ENCODE measurements at places on chromosomes 4 and X.

GRCh38 chr4:115973768-115974167, 860.3 kb upstream of the NDST4 start:
- DNase-seq: no peak

DNA sequence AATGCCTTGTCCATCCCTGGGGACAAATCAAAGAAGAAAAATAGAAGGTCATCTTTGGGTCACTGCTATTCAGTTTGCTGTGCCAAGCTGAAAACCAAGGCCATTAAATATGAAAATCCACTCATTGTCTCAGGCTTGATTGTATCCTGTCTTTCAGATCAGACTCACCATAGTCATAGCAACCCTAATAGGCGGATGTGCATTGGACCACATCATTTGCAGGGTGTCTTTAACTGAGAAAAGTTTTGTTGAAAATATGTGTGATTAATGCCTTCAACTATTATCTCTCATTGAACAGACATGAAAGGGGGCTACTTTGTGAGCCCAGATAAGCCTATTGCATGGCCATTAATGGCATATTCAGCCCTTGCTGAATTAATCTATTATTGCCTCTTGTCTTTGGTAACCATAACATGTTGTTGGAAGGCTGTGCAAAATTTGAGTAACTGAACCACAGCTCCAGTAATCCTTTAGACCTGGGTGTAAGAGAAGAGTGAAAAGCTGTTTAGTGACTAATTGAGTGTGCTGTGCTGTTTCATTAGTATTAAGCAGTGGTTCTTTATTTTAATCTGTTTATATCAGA, 453.6 kb upstream of the EPHA5 start:
- DNase-seq: no peak

GRCh38 chr4:123817025-123817688, 420.6 kb downstream of the SPRY1 start:
- no peak for DNase-seq

DNA sequence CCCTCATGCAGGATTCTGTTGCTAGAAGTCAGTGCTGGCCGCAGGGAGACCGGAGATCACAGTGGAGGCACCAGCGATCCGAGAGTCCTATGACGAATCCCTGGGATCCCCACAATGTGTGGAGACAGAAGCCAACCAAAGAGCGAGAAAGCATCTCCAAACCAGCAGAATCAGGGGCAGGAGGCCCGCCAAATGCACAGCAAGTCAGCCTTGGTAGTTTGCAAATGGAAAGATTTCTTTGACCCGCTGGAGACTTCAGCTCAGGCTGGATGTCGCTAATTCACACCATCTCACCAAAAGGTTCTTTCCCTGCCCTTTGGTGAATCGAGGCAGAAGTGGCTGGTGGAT, 505 bp upstream of the PKD2 start:
- DNase-seq: no peak

DNA sequence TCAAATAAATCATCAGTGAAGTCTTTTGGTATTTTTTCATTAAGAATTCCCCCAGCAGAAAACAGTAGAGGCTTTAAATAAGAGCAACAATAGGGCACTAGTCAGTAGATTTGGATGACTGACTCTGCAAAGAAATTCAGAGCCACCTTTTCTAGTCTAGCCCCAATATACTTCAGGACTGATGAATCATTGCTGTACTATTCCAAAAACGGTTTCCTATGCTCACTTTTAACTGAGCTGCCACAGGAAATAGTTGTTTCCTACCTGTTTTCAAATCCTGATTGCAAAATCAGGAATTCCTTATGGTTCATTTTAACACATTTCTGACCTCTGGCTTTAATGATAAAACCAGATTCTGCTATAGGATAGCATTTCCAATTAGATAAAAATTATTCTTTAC, 171.6 kb downstream of the NR3C2 start:
- no peak for DNase-seq

DNA sequence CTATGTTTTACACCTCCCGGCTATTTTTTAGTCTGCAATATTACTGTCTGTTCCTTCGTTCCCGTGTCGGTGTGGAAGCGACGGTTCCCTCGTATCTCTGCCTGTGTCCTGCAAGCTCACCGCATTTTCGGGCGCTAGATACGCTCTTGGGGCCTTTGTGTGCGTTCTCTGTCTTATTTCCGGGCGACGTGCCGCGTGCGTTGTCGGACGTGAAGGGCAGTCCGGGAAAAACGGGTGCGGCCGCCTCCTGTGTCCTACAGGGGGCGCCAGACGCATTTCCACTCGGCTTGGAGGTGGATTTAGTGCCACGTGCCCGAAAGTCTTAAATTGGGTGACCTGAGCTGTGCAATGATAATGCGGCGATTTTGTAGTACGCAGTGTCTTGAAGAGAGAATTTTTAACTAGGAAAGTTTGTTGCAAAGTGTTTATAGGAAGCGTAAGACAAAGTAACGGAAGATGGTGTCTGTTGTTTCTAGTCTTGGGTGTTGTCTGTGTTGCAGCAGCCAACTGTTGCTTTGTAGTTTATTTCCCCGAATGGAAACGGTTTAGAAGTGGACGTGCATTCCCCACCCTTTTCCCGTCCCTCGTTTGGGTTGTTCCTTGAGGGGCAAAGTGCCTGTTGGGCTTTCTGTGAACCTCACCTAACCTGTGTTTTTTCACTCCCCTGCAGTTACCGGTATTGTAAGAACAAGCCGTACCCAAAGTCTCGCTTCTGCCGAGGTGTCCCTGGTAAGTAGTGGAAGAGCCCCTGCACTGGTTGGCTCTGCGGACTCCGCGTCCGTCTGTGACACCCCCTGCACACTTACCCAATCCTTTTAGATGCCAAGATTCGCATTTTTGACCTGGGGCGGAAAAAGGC, 720 bp downstream of the RPL10 start:
- peak; percentile 61 for DNase-seq

GRCh38 chr4:133058701-133059100, 90.4 kb upstream of the PCDH10 start:
- DNase-seq: no peak

DNA sequence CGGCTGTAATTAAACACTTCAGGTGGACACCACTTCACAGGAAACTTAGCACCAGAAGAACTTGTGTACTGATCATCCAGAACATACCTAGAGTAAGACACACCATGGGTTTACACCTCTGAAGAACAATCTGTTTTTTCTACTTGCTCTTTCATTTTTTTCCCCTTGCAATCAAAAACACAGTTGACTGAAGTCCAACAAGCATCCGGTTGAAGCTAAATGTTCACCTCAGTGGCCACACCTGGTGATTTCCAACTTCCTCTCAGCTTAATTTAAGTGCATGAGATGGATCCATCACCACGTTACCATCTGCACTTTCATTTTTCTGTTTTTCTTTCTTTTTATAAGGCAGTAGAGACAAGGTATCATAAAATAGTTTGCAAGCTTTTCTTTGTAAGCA, 4.9 kb upstream of the TXK start:
- no peak for DNase-seq

DNA sequence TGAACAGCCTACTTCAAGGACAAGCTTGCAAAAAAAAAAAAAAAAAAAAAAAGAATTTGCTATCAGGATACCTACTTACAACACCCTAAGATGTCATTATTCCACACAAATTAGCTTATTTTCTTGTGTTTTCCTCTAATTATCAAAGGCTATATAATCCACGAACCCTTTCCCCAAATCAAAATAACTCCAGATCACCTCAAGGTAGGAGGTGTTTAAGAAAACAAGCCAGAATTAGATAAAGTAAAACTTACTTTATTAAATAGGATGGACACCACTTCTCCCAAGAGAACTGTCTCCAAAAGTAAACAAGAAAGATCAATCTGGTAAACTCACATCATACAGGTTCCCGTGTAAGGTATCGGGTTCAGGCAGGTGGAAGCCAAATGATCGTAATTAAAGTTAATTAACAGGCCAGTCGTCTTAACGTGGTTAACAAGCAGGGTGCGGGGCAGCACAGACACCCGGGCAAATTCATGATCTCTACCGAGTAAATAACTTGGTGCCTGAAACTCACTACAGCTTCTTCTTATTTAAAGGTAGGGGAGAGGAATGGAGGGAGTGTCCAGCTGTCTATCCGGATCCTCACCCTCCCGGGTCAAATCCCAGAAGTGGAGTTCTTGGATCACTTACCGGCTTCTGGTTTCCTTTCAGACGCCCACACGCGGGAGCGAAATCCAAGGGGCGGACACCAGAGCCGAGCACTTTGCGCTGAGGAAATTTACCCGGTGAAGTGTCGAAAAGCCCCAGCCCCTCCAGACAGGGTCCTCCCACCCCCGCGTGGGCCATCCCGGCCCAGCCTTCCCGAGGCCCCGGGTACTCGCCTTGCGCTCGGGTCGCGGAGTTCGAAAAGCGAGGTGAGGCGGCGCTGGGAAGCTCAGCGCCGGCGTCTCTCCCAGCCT, 708 bp downstream of the ARAP2 start:
- DNase-seq: peak; percentile 15

DNA sequence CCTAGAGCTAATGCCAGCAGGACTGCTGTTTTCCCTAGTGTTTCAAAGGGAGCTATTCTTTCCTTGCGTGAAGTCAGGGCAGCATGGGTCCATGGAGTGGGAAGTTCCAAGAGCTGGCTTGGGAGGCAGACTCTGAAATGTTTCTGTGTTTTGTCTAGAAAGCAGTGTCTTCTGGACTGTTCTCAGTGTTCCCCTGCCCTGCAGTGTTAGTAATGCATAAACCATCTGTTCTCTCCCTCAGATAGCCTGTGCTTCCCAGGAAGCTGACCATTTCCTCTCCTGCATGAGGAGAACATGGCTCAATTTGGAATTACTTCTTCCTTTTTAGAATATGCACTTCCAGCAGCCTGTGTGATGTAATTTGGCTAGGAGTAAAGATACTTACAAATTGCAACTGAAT, 116.7 kb upstream of the CXCL13 start:
- no peak for DNase-seq

GRCh38 chr4:150310159-150310895, 232.1 kb downstream of the DCLK2 start:
- DNase-seq: no peak

- DNase-seq: no peak
Observed at GRCh38 chr4:181957088-181957487, 286.1 kb upstream of the TENM3 start.

- DNase-seq: no peak
Observed at GRCh38 chr4:107196312-107196711, 160.2 kb upstream of the DKK2 start.

DNA sequence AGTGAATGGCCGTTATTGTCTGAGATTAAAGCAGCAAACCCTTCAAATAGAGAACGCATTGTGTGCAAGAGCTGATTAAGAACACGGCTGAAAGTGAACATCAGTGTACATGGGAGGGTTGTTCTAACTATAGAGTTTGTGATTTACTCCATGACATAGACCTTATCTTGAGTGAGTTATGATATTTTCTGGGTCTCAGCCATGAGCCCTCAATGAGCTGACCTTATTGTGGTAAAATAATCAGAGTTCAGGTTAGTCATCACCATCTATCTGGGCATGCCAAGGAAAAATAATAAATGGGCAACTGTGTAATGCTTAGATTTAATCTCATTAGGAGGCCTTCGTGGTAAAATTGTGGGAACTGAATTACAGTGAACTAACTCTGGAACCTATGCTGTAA, 33.2 kb upstream of the CLDN24 start:
- no peak for DNase-seq

DNA sequence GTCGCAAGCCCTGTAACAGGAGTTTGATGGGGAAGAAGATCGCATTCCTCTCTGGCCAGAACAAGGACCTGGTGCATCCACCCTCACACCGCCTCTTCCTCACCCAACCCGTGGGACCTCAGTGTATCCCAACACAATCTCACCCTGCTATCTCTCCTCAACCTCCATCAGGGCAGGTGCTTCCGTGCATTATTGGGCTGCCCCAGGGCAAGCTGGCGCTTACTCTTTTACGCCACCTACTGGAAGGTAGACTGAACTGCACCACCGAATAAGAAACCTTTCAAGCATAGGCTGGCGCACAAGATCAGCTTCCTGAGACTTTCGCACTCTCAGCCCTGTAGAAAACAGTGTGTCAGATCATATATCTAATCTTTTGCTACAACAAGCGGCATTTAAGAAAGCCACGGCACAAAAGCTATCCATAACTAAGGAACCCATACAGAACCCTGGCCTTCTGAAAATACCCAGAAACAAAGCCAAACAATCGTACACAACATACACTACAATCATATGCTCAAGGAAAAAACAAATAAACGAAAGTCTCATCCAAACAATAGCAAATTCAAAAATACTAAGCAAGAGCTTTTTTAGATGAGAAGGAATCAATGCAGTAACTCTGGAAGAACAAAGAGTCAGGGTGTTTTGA, 209.3 kb downstream of the UGT8 start:
- DNase-seq: peak; percentile 39

- DNase-seq: no peak
Observed at GRCh38 chr4:150852216-150852615, 162.9 kb downstream of the LRBA start.

- peak; percentile 81 for DNase-seq
Observed at GRCh38 chr4:52861879-52862616, at the start of gene RASL11B. Gene RASL11B, plus strand, starts transcription at chr4:52862317. Its CDS starts 191 bp downstream, at chr4:52862508.

Measured in NCI-H524 (cell line).